NCI-H2029 (cell line): ENCODE measurements at places on chromosomes 2 and 18.

DNA sequence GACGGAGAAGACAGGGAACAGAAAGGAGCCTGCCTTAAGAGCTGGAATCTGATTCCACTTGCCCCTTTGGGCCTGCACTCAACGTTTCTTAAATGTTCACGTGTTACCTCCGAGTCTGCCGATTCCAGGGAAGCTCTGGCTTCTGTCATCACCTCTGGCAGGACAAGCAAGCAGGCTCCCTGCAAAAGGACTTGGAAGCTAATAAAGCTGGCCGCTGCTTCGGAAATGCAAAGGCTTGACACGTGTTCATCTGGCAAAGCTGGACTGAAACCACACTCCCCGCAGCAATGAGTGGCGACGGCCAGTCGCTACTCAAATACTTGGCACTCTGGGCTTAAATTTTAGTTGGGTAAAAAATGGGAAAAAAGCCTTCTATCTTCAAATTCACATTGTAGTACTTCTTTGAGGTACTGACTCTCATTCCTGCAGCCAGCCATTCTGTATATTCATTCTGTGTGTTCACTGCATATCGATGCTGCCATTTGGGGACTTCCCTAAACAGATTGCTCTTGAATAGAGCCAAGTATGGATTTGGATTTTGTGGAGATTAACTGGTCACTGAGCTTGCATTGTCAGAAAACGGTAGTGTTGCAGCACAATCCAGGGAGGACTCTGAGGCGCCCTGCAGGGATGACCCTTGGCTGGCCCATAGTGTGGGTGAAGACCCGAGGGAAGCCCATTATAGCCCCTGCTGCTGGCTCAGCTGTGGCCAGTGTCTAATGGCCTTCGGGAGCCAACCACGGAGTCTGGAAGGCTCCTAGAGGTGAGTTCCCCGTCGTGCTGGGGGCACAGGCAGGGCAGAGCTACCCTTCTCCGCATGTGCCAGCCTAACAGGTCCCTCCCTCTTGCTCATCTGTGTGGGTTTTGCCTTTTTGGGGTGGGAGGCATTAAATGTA lies 231.5 kb downstream of the PRKCE start:
- DNase-seq = no peak

DNA sequence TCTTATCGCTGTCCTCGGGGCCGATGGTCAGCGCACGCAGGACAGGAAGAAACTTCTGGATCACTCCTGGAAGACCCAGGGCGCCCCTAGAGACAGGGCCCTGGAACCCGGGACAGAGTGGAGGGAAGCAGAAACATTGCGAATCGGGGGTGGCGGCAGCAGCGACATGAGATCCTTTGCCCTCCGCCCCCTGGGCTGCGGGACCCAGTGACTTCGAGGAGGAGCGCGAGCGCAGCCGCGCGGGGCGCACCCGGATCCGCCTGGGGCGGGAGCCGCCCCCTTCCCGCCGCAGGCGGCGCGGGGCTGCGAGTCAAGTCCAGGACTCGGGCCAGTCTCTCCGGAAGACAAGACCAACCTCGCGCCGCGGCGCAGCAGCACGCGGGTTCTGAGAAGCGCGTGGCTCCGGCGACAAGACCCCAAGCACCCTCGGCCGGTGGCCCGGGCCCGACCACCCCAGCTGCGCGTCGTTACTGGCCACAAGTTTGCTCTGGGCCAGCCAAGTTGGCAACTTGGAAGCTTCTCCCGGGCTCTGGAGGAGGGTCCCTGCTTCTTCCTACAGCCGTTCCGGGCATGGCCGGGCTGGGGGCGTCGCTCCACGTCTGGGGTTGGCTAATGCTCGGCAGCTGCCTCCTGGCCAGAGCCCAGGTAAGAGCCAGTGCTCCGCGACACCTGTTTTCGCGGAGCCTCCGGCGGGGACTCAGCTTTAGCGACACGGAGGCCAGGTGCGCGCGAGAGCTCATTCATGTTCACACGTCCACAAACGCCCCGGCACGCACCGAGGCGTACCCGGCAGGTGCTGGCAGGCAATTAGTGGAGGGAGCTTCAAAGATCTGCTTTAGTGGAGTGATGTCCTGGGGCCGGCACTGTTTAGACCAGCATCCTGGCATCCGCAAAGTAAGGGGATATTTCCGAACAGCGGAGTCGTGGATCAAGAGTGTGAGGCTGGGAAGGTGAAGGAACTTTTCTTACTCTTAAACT lies at the start of gene PTH2R:
TSS of gene PTH2R (plus strand) at position 319 of the 978 bp plus-strand sequence. CDS start at position 571, 252 bp downstream.
- DNase-seq = peak; percentile 39

DNA sequence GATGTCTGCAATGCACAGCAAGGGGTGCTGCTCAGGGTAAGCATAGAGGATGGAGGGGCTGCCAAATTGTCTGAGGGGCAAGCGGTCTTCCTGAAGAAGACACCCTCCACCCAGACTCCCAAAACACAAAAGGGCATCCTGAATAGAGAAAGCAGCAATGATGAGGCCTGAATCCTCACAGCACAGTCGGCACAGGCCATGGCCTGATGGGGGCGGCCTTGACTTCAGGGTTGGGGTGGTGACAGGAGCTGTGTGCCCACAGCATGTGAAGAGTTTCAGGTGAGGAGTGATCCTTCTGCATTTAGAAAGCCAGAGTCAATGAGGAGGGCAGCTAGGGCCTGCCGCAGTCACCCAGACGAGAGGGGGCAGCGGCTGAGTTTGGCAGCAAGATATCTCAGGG lies 159.4 kb downstream of the GALNT14 start:
- no peak for DNase-seq

DNA sequence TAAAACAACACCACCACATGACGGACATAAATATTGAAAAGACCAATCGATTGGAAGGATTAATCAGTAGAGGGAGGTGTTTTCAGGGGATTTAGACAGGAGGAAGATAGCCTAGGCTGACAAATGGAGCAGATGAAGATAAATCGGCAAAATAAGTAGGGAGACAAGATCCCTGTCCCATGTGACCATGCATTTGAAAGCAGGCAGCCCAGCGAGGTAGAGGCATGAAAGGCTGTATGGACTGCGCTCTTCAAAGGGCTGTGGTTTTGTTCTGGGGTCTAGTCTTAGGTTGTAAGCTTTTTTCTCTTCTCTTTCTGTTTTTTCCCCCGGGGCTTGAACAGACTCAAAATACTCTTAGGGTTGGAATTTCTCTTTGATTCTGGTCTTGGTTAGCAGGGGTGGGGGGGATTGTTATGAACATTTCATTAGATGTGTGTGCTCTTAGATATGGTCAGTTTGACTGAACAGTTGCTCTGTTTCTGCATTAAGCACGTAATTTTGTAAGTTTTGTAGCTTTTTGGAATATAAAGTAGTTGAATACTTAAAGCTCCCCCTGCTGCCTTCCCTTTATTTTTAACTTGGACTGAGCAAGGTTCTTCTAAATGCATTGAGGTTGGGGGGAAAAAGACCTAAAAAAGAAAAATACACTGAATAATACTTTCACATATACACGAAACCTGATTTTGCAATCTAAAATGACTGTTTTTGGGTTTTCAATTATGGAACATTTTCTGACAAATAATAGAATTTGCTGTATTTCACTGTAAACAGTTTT lies 32.2 kb downstream of the ZNF532 start:
- no peak for DNase-seq

GRCh38 chr2:189709501-189710221 lies 35.2 kb downstream of the ANKAR start:
- no peak for DNase-seq

- DNase-seq = no peak
Measured at GRCh38 chr2:100484390-100484789, 14.1 kb downstream of the NMS start.

GRCh38 chr18:8478166-8478967 lies 130.9 kb upstream of the RAB12 start:
- peak; percentile 45 for DNase-seq

DNA sequence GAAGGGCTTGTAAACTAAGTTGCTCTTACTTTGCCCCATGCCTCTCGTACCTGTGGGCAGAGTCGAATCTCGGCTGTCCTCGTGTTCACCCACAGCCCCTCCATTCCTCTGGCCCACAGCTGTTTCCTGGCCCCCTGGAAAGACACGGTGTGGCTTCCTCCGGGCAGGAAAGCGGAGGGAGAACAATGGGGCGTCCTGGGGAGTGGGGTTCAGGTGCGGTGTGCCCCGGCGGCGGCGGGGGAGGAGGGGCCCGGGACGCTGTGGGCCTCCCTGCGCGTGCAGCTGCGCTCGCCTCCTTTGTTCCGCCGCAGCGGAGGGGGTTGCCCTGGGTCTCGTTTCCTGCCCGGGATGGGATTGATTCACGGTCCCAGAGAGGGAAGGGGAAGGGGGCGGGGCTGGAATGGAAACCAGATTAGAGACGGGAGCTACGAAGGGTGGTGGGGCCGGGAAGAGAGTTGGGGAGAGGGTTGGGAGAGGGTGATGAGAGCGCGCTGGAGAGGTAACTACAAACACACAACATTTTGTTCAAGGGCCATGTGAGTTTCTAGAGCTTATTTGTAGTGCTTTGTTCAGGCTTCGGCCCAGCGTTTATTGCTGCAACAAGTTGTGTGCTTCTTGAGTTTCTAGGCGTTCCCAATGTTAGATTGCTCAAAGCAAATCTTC lies 796 bp downstream of the MYO1B start:
- peak; percentile 59 for DNase-seq

- no peak for DNase-seq
Measured at GRCh38 chr2:137930146-137930545, 34.1 kb upstream of the HNMT start.

- DNase-seq = no peak
Measured at GRCh38 chr18:34528177-34528576, 181.9 kb upstream of the DTNA start.

GRCh38 chr2:172097557-172098131 lies 5.1 kb downstream of the DLX2 start:
- no peak for DNase-seq
